ENCODE measurements at places on chromosomes 5 and 9.

- H3K4me1 ChIP-seq: no peaks in the 10 kb centered on the region
- H3K27me3 ChIP-seq: no peaks in the 10 kb centered on the region
- H3K27ac ChIP-seq: no peak overlapping the region
- no peak overlapping the region for H3K4me3 ChIP-seq
- peaks cover 35% of the 10 kb centered on the region for H3K36me3 ChIP-seq
- DNase-seq: no peak
Observed at GRCh38 chr5:80799041-80799440, 144.3 kb upstream of the DHFR start.

DNA sequence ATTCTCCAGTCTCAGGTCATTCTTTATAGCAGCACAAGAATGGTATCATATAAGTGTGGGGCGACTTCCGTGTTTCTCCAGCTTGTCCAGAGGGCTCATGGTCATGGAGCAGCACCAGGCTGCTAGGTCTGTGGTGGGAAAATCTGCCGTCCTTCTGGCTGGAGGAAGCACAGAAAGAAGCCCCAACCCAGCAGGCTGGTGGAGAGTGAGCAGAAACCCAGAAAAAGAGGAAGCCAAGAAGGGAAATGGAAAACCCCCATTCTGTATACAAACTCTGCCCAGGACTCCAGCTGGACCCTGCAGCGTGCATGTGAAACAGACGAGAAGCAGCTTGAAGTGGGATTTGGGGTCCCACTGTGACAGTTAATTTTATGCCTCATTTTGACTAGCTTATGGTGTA, 34.3 kb upstream of the OLFM1 start:
- H3K4me3 ChIP-seq: no peak overlapping the region
- no peak overlapping the region for H3K27ac ChIP-seq

GRCh38 chr5:1864896-1865440, 17.8 kb downstream of the IRX4 start:
- H3K4me3 ChIP-seq: no peak overlapping the region
- DNase-seq: no peak
- peaks cover 18% of the 10 kb centered on the region for H3K27me3 ChIP-seq

GRCh38 chr5:158718738-158719505, 380.8 kb downstream of the EBF1 start:
- H3K4me3 ChIP-seq: no peak overlapping the region
- peak overlapping the region; percentile 60 for H3K27ac ChIP-seq
- no peak for DNase-seq

DNA sequence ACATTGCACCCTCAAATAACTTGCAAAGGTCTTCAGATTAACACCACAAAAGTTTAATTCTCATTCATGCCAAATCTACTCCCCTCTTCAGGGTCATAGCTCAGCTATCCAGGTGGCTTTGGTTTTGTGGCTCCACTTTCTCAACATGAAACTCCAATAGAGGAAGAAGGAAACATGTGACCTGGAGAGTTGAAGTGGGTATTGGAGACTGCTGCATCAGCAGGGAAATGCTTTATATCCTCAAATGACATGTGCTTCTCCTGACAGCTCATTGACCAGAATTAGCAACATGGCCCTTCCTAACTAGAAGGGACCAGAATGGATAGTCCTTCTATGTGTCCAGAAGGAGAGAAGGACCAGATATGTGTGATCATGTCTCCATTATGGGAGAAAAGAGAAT, 73.6 kb downstream of the TLR4 start:
- no peak for DNase-seq
- H3K4me1 ChIP-seq: no peaks in the 10 kb centered on the region
- no peaks in the 10 kb centered on the region for H3K36me3 ChIP-seq
- H3K4me3 ChIP-seq: no peak overlapping the region

GRCh38 chr9:88544245-88544644, 9.3 kb downstream of the NXNL2 start:
- H3K36me3 ChIP-seq: no peaks in the 10 kb centered on the region
- H3K27me3 ChIP-seq: peaks cover 4% of the 10 kb centered on the region
- H3K4me1 ChIP-seq: no peaks in the 10 kb centered on the region
- H3K4me3 ChIP-seq: no peak overlapping the region
- no peak overlapping the region for H3K27ac ChIP-seq

GRCh38 chr5:15501091-15501791, 1.3 kb downstream of the FBXL7 start:
- H3K27ac ChIP-seq: no peak overlapping the region
- no peaks in the 10 kb centered on the region for H3K36me3 ChIP-seq
- H3K27me3 ChIP-seq: peaks cover 4% of the 10 kb centered on the region

DNA sequence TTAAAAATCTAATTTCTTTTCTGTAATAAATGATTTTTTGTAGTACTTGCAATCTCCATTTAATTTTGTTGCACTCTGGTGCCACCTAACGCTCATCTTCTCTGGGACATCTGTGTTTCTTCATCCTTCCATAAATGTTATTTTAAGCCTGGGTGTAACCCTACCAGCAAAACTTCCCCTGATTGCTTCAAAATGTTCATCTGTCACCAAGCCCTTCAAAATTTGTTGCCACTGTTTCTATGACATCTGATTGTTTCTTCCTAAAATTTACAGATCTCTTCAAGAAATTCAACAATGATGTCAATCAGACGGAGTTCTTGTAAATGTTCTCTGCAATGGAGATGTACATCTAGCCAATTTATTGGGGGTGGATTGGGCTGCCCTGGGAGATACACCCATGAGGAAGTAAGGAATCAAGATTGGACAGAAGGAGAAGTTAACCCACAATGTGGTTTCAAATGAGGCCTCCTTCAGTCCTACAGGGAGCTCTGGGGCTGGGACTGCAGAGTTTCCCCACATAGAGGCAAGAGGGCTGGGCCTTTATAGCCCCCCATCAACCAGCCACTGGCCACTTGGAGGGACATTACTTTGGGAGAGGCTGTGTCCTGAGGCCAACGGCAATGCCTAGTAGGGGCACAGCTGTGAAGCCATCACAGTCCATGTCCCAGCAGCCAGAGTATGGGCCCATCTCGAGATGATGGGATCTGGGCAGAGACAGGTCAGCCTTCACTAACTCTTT, 23.3 kb downstream of the MCTP1 start:
- no peak for DNase-seq
- no peaks in the 10 kb centered on the region for H3K36me3 ChIP-seq
- H3K4me3 ChIP-seq: no peak overlapping the region
- no peak overlapping the region for H3K27ac ChIP-seq
- no peaks in the 10 kb centered on the region for H3K4me1 ChIP-seq
- peaks cover 7% of the 10 kb centered on the region for H3K27me3 ChIP-seq

DNA sequence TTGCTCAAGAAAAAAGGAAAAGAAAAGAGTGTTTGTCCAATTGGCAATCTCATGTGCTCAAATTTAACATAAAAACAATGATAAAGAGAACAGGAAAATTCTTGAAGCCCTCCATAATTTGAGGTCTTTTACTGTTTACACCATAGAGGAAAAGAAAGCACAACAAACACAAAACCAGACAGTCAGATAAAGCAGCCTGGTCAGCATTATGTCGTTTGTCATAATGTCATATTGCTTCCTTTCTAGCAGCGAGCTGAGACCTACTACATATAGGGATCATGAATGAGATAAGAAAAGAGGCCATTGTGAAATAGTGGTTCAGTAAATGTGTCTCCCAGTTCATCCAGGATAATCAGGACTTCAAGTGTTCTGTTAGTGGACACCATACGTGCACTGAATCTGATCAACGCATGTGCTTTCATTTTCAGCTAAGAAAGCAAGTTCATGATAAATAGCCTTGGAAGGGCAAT, 64.7 kb upstream of the SELENOP start:
- H3K4me3 ChIP-seq: no peak overlapping the region
- H3K4me1 ChIP-seq: peaks cover 4% of the 10 kb centered on the region
- no peaks in the 10 kb centered on the region for H3K36me3 ChIP-seq
- H3K27me3 ChIP-seq: peaks cover 7% of the 10 kb centered on the region

- H3K36me3 ChIP-seq: peaks cover 20% of the 10 kb centered on the region
- no peak for DNase-seq
- H3K27me3 ChIP-seq: no peaks in the 10 kb centered on the region
- peak overlapping the region; percentile 90 for H3K4me3 ChIP-seq
- H3K4me1 ChIP-seq: peaks cover 31% of the 10 kb centered on the region
Observed at GRCh38 chr5:97181856-97182545, 1.0 kb downstream of the RIOK2 start.

GRCh38 chr5:145554399-145554798, 280.7 kb downstream of the PRELID2 start:
- H3K4me3 ChIP-seq: no peak overlapping the region
- H3K27me3 ChIP-seq: no peaks in the 10 kb centered on the region
- no peak for DNase-seq
- H3K27ac ChIP-seq: no peak overlapping the region

DNA sequence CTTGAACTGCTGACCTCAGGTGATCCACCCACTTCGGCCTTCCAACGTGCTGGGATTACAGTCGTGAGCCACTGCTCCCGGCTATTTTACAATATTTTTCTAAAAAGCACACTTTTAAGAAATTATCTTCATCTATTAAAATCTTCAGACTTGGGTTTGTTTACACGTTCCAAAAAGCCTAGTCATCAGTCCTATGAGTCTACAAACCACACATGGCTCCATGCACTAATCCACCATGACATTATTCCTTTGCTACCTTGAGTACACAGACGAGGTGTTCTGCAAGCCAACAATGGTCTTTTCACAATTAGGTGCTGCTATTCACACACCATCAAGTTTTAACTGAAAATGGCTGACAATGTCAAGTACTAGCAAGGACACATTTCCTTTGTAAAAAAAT, 41.0 kb downstream of the TRPM6 start:
- peaks cover 2% of the 10 kb centered on the region for H3K27me3 ChIP-seq
- DNase-seq: no peak
- H3K4me3 ChIP-seq: no peak overlapping the region

GRCh38 chr9:116269250-116269649, 115.7 kb downstream of the PAPPA start:
- H3K4me1 ChIP-seq: no peaks in the 10 kb centered on the region
- H3K27ac ChIP-seq: no peak overlapping the region
- no peak overlapping the region for H3K4me3 ChIP-seq

DNA sequence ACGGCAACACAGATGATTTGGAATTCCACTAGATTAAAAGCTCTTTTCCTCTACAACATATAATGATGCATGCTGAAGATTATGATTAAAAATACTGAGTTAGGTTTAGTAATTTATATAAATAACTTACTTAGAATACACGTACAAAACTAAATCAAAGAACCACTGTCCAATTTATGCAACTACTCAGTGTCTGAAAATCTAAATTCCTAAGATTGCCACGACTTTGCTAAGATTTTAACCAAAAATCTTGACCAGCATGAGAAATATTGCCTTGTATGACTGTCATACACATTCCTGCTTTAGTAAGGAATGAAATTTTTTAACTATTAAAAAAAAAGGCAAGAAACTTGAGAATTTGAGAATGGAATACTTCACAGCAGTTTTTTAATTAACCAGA, 292.4 kb downstream of the ZNF608 start:
- H3K27me3 ChIP-seq: no peaks in the 10 kb centered on the region
- peaks cover under 1% of the 10 kb centered on the region for H3K36me3 ChIP-seq
- peak overlapping the region; percentile 52 for H3K4me3 ChIP-seq

DNA sequence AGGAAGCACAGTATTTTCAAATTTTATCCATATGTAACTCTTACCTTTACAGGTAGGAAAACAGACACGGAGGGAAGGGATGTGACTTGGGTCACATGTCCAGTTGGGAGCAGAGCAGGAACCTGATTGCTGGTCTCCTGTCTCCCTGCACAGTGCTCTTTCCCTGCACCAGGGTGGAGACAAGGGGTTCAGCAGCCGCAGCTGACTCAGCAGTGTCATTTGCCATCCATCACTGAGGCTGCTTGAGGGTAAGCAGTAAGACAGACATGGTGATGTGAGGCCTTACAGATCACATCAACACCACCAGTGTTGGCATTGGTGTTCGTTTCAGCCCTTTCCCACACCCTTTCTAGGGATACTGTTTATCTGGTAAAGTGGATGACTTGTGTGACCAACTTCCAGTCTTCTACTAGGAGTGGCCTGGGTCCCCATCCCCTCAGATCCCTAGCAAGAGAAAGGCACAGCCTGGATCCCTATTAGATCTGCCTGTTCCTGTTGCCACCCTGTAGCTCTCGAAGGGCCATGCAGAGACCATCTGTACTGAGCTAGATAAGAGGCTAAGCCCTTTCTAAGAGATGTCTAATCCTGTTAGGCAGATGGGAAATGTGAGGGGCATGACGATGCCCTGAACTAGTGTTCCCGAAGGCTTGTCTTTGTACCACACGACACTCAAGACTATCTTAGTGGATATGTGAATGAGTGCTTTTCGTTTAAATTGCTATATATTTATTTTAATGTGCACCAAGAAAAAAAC, 29.1 kb downstream of the FRMPD1 start:
- peaks cover 23% of the 10 kb centered on the region for H3K27me3 ChIP-seq
- H3K36me3 ChIP-seq: peaks cover 2% of the 10 kb centered on the region
- DNase-seq: no peak
- no peak overlapping the region for H3K4me3 ChIP-seq
- H3K4me1 ChIP-seq: no peaks in the 10 kb centered on the region
- no peak overlapping the region for H3K27ac ChIP-seq

GRCh38 chr9:36006549-36007315, 30.0 kb upstream of the RECK start:
- H3K4me3 ChIP-seq: no peak overlapping the region
- H3K4me1 ChIP-seq: peaks cover 18% of the 10 kb centered on the region
- peaks cover 27% of the 10 kb centered on the region for H3K27me3 ChIP-seq
- DNase-seq: no peak
- peak overlapping the region; percentile 86 for H3K27ac ChIP-seq

DNA sequence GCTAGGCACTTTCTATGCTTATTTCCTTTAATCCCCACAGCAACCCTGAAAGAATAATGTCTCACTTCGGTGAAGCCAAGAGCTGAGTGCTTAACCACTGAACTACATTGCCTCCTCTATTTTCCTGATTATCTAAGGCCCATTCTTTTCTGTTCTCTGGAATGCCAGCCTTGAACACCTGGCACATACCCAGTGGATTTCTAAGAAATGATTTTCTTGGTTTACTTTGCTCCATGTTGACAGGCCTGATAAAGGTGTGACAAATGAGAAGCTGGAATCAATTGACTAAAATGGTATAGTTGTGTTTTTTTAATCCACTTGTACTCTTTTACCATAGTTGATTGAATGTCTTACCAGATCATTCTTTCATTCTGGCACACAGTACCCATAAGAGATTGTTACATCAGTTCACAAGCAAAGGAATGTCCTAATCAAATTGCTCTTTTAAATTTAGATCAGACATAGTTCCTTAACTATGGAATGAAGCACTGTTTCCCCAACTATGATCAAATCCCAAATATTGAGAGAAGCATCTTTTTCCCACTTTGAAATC, 9.0 kb upstream of the ENC1 start:
- no peaks in the 10 kb centered on the region for H3K4me1 ChIP-seq
- H3K27ac ChIP-seq: no peak overlapping the region
- no peaks in the 10 kb centered on the region for H3K36me3 ChIP-seq
- H3K27me3 ChIP-seq: peaks cover 7% of the 10 kb centered on the region
- no peak overlapping the region for H3K4me3 ChIP-seq
- no peak for DNase-seq

GRCh38 chr5:68245319-68245718, 29.8 kb downstream of the PIK3R1 start:
- no peak overlapping the region for H3K27ac ChIP-seq
- DNase-seq: no peak
- no peaks in the 10 kb centered on the region for H3K27me3 ChIP-seq
- no peak overlapping the region for H3K4me3 ChIP-seq

- H3K27ac ChIP-seq: no peak overlapping the region
- no peak for DNase-seq
- no peaks in the 10 kb centered on the region for H3K27me3 ChIP-seq
- H3K4me3 ChIP-seq: no peak overlapping the region
- peaks cover 16% of the 10 kb centered on the region for H3K4me1 ChIP-seq
Observed at GRCh38 chr9:68847765-68848164, 142.7 kb downstream of the PIP5K1B start.
